ENCODE measurements at places on chromosomes 7 and 10. TPM values are rescaled to one million over a fixed set of nuclear protein-coding genes. Genes with fewer than 3 reads are reported as not detected.

Gene TRAPPC14
- 19.2 TPM for total RNA-seq

- H3K27ac ChIP-seq, result no peak overlapping the region
- H3K4me3 ChIP-seq, result no peak overlapping the region
- no peak for DNase-seq
- H3K4me1 ChIP-seq, result peaks cover 7% of the 10 kb centered on the region
Observed at GRCh38 chr10:78616125-78616695, 452.6 kb upstream of the ZMIZ1 start.

- DNase-seq, result peak; percentile 32
- H3K27ac ChIP-seq, result no peak overlapping the region
- H3K27me3 ChIP-seq, result no peaks in the 10 kb centered on the region
- H3K4me3 ChIP-seq, result no peak overlapping the region
- H3K4me1 ChIP-seq, result no peaks in the 10 kb centered on the region
Observed at GRCh38 chr10:9331583-9332008, 1277.1 kb downstream of the GATA3 start.

Gene FGFR2
- total RNA-seq, result 0.17 TPM

- no peak overlapping the region for H3K4me3 ChIP-seq
- no peaks in the 10 kb centered on the region for H3K27me3 ChIP-seq
- peaks cover 3% of the 10 kb centered on the region for H3K36me3 ChIP-seq
- no peak overlapping the region for H3K27ac ChIP-seq
- H3K4me1 ChIP-seq, result peaks cover 6% of the 10 kb centered on the region
Observed at GRCh38 chr10:5538892-5539651, 14.3 kb downstream of the CALML3 start.

Gene PKD2L1
- total RNA-seq, result not detected

DNA sequence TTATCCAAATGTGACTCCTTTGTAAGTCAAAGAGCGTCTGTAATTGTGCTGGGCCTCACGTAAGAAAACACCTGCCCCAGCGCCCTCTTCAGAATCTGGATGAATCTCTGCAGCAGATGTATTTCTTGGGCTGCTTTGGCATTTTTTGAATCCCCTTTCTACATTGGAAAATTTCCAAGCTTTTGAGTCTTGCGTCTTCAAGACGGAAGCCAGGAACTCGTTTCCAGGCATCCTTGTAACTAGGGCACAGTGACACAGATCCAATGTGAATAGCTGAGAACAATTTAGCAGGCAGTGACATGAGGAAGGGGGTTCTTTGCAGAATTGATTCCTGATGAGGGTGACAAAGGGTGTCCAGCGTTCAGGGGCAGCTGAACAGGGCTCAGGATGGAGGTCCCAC lies 862.3 kb downstream of the TYW1 start:
- H3K4me1 ChIP-seq, result no peaks in the 10 kb centered on the region
- H3K27ac ChIP-seq, result no peak overlapping the region
- no peaks in the 10 kb centered on the region for H3K27me3 ChIP-seq
- no peak for DNase-seq
- H3K4me3 ChIP-seq, result no peak overlapping the region
- no peaks in the 10 kb centered on the region for H3K36me3 ChIP-seq

DNA sequence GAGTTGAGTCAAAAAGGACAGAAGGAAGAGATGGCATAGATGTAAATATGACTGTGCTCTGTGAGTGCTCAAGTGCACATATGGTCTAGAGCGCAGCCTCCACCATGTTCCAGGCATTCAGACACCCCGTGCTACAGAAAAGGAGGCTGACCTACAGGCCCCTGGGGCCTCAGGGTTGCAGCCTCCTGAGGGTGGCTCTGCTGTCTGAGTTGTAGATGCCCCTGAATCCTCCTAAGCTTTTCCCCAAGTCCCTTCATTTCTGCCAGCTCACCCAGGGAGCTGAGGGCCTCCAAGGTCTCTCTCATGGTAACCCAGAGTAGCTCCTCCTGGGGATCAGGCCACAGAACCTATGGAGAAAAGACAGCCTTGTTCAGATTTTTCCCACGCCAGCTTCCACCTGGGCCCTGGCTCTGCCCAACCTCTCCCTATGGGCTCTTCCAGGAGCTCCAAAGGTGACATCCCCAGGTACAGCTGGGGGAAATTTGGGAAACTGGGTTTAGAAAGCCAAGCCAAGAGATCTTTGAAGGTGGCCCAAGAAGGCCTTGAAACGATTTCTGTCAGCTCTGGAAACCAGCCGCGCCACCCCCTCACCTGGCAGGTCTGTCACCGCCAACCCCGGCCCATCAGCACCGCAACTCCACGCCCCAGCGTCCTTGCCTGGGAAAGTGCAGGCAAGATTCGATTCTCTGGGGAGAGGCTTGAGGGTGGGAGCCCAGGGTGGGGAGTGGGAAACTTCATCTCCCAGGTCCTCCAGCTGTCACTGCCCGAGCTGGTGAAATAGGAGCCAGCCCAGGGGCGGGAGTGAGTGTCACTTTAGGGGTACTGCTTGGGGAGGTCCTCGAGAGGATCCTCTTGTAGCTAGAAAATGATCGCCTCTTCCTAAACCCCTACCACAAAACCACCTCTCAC lies 2.4 kb downstream of the ZNF467 start:
- no peaks in the 10 kb centered on the region for H3K36me3 ChIP-seq
- no peaks in the 10 kb centered on the region for H3K4me1 ChIP-seq
- H3K27ac ChIP-seq, result no peak overlapping the region
- H3K27me3 ChIP-seq, result no peaks in the 10 kb centered on the region
- DNase-seq, result peak; percentile 3

Gene LIPF
- not detected for total RNA-seq

- DNase-seq, result peak; percentile 59
- H3K4me1 ChIP-seq, result peaks cover 27% of the 10 kb centered on the region
- no peak overlapping the region for H3K27ac ChIP-seq
- no peak overlapping the region for H3K4me3 ChIP-seq
- H3K36me3 ChIP-seq, result no peaks in the 10 kb centered on the region
- H3K27me3 ChIP-seq, result no peaks in the 10 kb centered on the region
Observed at GRCh38 chr7:108097703-108098102, 32.5 kb downstream of the LAMB4 start.

Gene AKR1C3
- total RNA-seq, result 24.0 TPM

GRCh38 chr10:125859128-125859817 lies 21.8 kb downstream of the DHX32 start:
- no peak for DNase-seq
- no peaks in the 10 kb centered on the region for H3K27me3 ChIP-seq

DNA sequence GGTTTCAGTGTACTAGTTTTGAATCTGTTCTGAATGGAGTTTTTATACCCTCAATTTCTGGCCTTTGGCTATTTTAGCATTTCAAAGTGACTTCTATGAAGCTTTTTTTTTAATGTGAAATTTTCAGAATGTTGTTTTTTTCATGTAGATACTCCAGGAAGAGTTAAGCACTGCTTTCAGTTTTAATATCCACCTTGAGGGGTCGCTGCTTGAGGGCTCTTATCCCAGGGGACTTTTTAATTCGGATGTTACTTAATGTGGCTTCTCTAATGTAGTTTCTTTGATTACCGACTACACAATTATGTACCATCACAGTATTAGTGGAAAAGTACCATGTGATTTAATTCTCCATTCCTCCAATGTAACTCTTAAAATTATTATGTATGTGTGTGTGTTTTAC lies 5.2 kb downstream of the IFIT5 start:
- DNase-seq, result no peak
- peaks cover 40% of the 10 kb centered on the region for H3K4me1 ChIP-seq
- H3K36me3 ChIP-seq, result peaks cover 11% of the 10 kb centered on the region
- no peaks in the 10 kb centered on the region for H3K27me3 ChIP-seq
- H3K27ac ChIP-seq, result no peak overlapping the region
- H3K4me3 ChIP-seq, result peak overlapping the region; percentile 37

GRCh38 chr10:50044941-50045664 lies 22.7 kb upstream of the WASHC2A start:
- peak; percentile 55 for DNase-seq
- no peaks in the 10 kb centered on the region for H3K27me3 ChIP-seq

DNA sequence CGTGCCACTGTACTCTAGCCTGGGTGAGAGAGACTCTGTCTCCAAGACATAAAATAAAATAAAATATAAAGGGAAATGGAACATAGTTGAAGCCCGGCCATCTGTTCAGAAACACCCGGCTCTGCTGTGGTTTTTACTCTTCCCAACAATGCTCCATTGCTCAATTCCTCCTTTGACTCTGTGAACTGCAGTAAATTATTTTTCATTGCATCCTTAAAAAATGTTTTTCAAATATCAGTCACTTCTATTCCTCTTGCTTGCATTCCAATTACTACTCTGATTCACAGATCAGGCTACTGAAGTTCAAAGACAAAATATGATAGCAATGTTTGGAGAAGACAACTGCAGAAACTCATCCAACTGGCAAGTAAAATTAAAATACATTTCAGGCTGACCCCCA lies 983.0 kb downstream of the SORCS1 start:
- no peak overlapping the region for H3K27ac ChIP-seq
- H3K27me3 ChIP-seq, result no peaks in the 10 kb centered on the region
- no peaks in the 10 kb centered on the region for H3K36me3 ChIP-seq
- no peaks in the 10 kb centered on the region for H3K4me1 ChIP-seq

DNA sequence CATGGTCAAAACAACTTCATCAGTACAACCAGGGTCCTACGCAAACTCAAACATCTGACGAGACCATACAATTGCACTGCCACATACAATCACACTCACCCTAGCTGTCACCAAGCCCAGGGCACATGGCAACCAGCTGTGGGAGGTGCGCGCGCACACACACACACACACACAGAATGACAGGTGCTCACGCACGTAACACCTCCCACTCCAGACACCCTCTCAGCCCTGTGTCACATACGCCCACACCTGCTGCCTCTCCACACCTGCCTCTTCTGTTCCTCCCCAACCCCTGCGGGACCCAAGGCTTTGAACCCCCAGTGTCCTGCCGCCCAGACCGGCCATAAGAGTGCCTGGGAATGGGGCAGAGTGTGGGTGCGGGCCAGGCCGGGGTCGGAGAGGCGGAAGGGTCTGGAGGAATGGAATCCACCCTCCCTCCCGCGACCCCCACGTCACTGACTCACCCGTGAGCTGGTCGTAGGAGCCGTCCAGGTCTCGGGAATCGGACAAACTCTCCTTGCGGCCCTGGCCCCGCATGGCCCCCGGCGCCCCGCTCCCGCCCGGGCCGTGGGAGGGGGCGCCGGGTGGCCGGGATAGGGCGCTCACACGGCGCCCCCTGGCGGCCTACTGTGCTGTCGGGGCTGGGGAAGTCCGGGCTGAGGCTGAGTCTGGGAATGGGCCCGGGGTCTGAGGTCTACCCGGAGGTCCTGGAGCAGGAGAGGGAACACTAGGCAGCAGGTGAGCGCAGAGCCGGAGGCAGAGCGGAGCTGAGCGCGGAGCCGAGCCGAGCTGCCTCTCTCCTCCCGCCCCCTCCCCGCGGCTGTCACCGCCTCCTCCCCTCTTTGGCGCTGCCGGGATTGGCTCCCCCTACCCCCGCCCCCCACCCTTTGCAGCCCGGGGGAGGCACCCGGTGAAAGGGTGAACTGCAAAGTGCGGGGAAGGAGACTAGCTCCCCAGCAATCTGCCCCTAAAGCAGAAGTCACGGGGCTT lies at the start of gene KCNIP2:
TSS of gene KCNIP2 (minus strand) at position 769 of the 990 bp plus-strand sequence. CDS start at position 537, 232 bp downstream.
- peaks cover 14% of the 10 kb centered on the region for H3K4me1 ChIP-seq
- no peak within 1 kb of the TSS for H3K27ac ChIP-seq
- H3K4me3 ChIP-seq, result no peak within 1 kb of the TSS
- no peaks in the 10 kb centered on the region for H3K27me3 ChIP-seq
- DNase-seq, result no peak

DNA sequence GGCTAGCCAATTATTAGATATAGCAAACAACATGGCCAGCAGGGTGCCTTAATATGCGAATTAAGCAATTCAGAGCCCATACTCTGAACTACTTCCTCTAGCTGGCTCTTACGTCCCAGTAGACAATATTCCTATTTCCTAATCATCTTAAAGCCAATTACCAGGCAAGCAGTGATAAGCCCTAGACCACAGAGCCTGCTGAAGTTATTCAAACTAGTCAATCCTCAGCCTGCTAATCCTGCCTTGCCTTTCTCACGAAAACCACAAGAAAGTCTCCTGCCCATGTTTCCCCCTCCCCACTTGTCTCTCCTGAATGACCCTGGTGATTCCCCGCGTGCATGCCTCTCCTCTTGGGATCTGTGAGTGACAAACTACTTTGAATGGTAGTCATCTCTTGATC lies 86.8 kb upstream of the CACNA2D1 start:
- DNase-seq, result no peak
- H3K27me3 ChIP-seq, result no peaks in the 10 kb centered on the region
- no peaks in the 10 kb centered on the region for H3K4me1 ChIP-seq
- no peak overlapping the region for H3K27ac ChIP-seq
- no peak overlapping the region for H3K4me3 ChIP-seq
- H3K36me3 ChIP-seq, result no peaks in the 10 kb centered on the region

Gene MBL2
- 0.17 TPM for total RNA-seq

Gene DGKB
- total RNA-seq, result 0.15 TPM

- H3K4me1 ChIP-seq, result peaks cover 9% of the 10 kb centered on the region
- no peak overlapping the region for H3K4me3 ChIP-seq
- no peak for DNase-seq
- H3K36me3 ChIP-seq, result no peaks in the 10 kb centered on the region
- H3K27ac ChIP-seq, result no peak overlapping the region
Observed at GRCh38 chr7:149716932-149717307, 56.5 kb downstream of the ZNF467 start.

DNA sequence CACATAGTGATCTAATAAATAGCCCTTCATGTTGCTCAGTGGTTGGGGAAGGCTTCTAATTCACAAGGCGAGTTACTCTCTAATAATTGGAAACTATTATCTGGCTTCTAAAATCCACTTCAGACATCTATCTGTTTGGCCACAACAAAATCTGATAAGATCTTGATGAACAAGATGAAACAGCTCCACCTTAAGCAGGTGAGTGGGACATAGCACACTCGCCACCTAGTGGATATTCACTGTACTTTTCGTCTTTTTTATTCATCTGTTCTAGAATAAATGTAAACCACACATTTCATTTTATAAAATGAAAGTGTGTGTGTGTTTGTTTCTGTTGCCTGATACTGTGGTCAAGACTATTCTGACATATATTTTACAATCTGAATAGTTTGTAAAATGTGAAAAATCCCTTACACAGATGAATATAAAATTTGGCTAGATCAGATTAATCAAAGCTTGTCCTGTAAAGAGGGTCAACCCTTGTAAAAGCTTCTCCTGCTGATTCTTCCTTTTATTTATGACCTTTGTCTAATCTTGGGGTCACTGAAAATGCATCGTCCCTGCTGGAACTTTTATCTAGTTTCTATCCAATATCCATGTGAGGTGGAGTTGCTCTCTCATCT lies 26.5 kb upstream of the CNTNAP2 start:
- no peaks in the 10 kb centered on the region for H3K36me3 ChIP-seq
- no peak overlapping the region for H3K27ac ChIP-seq
- H3K27me3 ChIP-seq, result peaks cover 10% of the 10 kb centered on the region
- peak; percentile 67 for DNase-seq

DNA sequence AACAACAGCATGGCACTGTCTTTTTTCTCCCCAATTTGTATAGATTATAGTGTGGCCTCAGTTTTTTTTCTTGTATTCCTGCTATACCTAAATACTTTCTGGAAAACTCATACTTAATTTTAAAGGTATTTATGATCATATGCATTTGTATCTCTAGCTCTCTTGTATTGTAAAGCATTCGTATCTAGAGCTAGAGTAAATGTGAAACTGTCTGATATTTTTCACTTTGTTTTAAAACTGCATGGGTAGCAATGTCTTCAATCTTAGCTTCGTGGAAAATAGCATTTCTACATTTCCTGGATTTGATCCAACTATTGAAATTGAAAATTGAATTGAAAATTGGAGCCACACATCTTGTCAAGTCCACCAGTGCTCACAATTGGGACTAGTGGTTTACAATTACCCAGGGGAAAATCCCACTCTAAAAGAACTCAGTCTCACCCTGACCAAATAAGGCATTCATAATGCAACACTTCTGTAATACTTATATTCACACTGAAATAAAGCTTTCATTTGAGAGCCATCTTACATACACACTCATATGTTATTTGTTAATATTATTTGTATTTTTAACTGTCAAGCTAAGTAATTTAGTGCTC lies 51.3 kb upstream of the KLF6 start:
- no peak for DNase-seq
- H3K4me3 ChIP-seq, result no peak overlapping the region
- no peak overlapping the region for H3K27ac ChIP-seq
- no peaks in the 10 kb centered on the region for H3K27me3 ChIP-seq
